Left lobe of liver (tissue), 2 donors: ENCODE measurements at places on chromosomes 7 and 10. TPM values are rescaled to one million over a fixed set of nuclear protein-coding genes. Genes with fewer than 3 reads are reported as not detected.

DNA sequence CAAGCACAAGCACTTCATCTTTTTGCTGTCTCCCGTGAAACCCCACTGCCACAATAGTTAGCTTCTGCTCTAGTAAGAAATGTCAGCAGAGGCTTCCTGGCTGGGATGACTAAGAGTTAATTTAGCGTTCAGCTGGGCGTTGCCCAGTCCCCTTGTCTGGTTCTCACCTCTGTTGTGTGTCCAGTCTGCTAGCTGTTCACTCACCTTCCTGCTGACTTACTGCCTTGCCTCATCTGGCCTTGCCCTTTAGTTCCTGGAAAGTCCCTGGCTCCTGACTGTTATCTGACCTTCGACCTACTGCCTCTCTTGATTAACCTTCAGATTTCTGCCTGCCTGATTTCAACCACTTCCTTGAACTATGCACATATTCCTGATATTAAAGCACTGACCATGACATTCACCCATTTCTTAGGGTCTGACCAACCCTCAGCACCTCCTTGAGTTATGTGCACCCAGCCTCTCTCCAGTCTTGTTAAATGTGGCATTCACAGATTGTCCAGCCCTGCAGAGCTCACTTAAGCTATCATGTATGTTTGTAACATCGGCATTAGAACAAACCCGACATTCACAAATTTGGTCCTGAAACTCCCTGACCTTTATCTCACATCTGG is 30.3 kb downstream of the C7orf33 start:
- DNase-seq = peak; percentile 71

DNA sequence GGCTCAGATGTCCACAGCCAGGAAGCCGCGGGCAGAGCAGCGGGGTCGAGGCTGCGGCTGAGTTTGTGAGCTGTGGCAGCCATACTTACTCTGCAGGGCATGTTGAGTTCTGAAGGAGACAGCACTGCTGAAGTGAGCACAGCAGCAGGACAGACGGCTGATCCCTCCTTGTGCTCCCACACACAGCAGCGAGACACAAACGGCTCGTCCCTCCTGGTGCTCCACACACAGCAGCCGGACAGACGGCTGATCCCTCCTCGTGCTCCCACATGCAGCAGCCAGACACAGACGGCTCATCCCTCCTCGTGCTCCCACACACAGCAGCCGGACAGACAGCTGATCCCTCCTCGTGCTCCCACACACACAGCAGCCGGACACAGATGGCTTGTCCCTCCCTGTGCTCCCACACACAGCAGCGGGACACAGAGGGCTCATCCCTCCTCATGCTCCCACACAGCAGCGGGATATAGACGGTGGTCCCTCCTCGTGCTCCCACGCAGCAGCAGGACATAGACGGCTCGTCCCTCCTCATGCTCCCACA is 305.1 kb downstream of the PTPRN2 start:
- DNase-seq = peak; percentile 16

GRCh38 chr10:8312079-8312478 is 257.6 kb downstream of the GATA3 start:
- DNase-seq = no peak

DNA sequence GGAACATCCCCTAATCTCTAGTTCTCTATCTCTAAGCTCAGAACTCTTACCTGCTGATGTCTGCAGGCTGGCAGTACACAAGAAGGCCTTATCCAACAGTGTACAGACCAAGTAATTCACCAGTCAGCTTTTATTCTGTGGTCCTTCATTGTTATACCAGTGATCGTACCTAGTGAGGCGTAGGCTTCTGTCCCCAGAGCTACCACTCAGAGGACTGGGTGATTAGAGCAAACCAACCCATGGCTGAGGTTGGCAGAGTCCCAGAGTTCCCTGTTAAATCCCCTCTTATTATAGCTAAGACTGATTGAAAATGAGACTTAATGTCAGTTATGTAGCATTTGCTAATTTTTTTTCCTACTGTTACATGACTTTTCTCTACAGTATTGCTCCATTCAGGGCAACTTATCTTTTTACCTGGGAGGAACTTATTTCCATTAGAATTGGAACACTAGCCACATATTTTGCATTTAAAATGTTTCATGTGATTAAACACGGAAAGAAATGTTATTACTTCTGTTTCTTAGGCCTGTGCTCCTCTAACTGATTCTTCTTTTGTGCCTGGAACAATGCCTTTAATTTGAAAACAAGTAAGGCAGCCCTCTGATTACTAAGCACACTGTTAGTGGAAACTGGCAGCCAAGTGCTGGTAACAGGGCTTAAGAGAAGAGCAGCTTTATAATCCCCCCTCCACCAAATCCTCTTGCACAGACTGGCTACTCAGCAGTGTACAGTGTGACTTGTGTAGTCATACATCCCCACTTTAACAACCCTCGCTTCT is 127.2 kb downstream of the LRRC4 start:
- no peak for DNase-seq

GRCh38 chr10:118537623-118538022 is 57.8 kb downstream of the PRLHR start:
- no peak for DNase-seq

GRCh38 chr10:35012781-35013180 is 77.4 kb downstream of the CUL2 start:
- DNase-seq = no peak

GRCh38 chr7:113198226-113198625 is 79.9 kb upstream of the SMIM30 start:
- no peak for DNase-seq

DNA sequence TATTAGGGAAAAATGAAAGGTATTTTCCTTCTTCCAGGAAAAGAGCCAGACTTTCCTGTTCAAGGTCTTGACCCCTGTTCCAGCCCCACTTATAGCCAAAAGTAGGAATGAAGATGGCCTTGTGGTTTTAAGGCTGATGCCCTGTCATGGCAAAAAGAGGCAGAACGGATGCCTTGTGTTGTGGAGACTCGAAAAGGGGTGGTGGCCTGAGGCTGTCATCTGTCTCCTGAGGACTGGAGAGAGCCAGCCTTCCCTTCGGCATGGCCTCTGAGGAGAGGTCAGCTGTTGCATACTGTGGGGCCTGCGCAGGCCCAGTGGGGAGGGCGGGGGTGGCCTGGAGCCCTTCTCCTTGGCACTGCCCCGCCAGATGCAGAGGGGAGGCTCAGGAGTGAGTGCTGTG is 166.0 kb upstream of the EEPD1 start:
- no peak for DNase-seq

DNA sequence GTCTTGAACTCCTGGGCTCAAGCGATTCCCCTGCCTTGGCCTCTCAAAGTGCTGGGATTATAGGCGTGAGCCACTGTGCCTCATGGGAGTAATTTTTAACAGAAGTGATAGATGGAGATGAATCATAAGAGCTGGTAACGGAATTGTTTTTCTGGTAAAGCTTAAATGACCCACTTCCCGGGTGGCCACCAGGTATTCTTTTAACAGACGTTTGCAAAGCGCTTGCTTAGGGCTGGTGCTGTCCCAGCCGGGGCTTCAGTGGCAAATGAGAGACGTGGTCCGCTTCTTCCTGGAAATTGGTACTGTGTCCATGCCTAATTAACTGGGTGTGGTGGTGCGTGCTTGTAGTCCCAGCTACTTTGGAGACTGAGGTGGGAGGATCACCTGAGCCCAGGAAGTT is 23.5 kb downstream of the CAMK1D start:
- DNase-seq = no peak

DNA sequence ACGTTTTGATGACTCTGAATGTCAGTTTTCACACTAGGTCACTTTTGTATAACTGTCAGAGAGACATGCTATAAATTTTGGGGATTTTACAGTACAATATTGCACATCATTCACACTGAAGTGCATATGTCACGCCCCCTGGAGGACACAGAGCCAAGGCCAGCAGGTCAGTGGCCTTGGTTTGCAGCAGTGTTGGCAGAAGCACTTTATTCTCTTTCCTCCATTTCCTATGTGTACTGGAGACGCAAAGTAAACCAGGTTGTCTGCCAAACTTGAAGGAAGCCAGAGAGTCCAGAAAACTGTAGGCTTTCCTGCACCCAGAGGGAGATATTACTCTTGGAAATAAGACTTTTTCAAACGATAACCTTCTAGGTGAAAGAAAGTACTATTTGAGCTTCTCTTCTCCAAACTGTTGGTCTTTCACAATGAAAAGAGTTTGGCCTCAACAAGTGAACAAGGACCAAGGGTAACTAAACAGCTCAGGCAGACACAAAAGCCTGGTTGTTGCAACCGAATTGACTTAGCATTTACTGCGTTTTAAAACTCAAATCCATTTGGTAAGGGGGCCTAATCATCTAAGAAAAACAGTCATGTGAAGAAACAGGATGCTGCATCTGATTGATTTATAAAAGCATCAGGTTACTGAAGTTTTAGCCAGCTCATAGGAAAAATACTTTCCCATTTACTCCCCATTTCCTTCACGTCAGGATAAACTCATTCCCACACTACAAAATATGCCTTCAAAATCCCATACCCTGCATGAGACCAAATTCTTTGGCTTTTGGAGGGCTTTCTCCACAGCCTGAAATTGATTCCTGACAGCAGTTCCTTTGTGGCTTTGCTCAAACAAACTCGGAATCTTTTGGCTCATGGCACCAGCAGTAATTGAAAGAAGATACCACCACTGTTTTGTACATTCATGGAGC is 83.0 kb upstream of the SEC61G start:
- DNase-seq = peak; percentile 77

DNA sequence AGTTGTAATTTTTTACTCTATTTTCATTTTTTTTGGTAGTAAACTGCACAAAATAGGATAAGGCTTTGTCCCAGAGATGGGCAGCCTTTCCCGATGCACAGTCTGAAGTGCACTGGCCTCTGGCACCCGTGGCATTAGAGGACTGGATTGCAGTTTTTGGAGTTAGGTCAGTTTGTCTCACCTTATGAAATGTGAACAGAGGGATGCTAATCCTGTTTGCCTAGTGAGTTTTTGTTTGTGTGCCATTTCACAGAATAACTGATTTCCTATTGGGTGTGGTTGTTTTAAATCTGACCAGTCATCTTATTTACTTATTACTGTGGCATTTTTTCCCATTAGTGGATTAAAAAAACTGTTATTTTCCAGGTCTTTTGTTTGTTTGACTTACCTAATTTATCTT is 109.5 kb upstream of the GATA3 start:
- DNase-seq = no peak

DNA sequence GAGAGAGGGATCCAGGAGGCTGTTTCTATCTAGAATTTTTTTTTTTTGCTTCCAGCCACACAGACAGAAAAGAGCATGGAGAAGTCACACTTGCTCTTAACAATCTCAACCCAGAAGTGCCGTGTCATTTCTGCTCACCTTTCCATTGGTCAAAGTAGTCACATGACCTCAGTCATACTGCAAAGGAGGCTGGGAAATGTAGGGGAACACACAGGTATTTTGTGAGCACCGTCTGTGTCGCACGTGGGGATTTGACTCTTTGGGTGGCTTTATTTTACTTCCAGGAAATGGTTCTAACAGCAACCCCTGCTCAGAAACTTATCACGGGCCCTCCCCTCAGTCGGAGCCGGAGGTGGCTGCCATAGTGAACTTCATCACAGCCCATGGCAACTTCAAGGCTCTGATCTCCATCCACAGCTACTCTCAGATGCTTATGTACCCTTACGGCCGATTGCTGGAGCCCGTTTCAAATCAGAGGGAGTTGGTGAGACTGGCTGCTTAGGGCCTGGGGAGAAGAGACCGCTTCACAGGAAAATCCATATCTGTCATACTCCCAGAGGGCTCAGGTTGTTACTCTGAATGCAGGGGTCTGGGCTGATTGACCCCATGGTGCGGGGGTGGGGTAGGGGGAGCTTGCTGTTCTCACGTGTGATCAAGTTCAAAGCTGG is 13.1 kb upstream of the CPA1 start:
- no peak for DNase-seq

GRCh38 chr7:149770728-149771636 is 2.4 kb downstream of the ZNF467 start:
- peak; percentile 62 for DNase-seq

GRCh38 chr10:21681156-21681555 is 147.1 kb downstream of the MLLT10 start:
- DNase-seq = no peak

- no peak for DNase-seq
Measured at GRCh38 chr10:81157681-81158080, 620.0 kb downstream of the SH2D4B start.

DNA sequence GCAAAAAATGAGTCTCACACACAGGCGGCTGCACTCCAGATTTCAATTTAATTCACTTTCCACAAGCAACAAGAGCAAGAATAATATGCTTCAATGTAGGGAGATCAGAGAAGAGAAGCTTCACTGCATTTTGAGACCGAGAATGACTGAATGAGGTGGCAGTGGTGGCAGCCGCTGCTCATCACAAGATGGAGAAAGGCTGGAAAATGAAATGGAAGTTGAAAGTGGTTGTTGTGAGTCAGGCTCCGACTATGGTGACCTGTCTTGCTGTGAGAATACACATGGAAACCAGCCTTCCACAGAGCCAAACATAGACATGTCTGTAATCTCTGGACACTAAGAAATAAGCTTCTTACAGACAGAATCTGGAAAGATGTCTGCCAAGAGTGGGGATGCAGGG is 499.6 kb upstream of the LRRN3 start:
- no peak for DNase-seq

- DNase-seq = no peak
Measured at GRCh38 chr10:120039046-120039445, 146.5 kb downstream of the SEC23IP start.

Gene CAV2
- 28.4 TPM for total RNA-seq

Gene PTPRE
- total RNA-seq = 1.6 TPM

Gene AASS
- total RNA-seq = 84.2 TPM

Gene GHRHR
- total RNA-seq = 0.83 TPM

Gene BLNK
- total RNA-seq = 9.3 TPM
